ENCODE measurements at places on chromosomes 16 and 17. TPM values are rescaled to one million over a fixed set of nuclear protein-coding genes. Genes with fewer than 3 reads are reported as not detected.

DNA sequence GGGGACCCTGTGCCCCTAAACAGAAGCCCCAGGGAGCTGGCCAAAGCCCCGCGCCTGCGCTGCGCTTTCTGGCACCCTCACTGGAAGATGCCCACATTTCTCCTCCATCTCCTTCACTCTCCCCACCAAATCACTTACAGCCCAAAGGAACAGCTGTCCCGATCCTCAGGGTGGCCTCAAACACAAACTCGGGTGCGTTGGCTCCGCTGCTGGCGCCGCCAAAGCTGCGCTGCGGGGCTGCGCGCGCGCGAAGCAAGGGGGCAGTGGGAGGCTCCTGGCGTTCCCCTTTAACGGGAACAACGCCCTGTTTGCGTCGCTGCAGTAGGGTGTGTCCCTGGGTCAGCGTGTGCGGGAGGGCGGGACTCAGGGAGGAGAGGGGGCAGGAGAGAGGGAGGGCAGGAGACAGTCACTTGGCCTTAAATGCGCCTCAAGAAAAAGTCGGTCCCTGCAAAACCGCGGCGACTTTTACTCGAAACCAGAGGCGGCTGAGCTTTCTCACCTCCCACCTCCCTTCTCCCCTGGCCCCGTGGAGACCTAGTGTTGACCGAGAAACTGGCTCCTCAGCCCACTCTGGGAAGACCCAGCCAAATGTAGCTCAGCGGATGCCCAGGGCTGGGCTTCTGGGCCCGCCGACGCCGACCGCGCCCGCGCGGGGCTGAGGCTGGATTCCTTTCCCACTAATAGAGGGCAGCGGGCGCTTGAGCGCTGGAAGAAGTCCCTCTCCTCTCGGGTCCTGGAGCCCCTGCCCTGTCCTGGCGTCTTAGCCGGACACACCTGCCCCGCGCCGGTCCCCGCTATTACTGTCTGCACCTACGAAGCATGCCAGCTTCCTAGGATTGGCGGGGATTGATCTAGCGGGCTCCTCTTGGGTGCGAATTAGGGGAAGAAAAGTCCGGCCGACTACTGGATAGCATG lies 2.6 kb downstream of the PMP22 start:
- DNase-seq = peak; percentile 80

DNA sequence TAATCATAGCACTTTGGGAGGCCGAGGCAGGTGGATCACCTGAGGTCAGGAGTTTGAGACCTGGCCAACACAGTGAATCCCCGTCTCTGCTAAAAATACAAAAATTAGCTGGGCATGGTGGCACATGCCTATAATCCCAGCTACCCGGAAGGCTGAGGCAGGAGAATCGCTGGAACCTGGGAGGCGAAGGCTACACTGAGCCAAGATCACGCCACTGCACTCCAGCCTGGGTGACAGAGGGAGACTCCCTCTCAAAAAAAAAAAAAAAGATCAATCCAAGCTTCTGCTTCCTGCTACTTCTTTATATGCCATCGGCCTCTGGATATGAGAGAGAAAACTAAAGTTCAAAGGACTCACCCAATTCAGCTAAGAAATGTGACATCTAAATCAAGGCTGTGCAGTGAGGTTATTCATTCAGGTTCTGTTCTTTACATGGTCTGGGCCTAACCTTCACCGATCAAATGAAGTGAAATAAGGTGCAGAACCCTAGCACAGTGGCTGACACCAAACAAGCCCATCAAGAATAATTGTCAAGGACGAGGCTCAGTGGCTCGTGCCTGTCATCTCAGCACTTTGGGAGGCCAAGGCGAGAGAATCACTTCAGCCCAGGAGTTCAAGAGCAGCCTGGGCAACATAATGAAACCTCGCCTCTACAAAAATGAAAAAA lies 25.6 kb downstream of the ZP2 start:
- no peak for DNase-seq

DNA sequence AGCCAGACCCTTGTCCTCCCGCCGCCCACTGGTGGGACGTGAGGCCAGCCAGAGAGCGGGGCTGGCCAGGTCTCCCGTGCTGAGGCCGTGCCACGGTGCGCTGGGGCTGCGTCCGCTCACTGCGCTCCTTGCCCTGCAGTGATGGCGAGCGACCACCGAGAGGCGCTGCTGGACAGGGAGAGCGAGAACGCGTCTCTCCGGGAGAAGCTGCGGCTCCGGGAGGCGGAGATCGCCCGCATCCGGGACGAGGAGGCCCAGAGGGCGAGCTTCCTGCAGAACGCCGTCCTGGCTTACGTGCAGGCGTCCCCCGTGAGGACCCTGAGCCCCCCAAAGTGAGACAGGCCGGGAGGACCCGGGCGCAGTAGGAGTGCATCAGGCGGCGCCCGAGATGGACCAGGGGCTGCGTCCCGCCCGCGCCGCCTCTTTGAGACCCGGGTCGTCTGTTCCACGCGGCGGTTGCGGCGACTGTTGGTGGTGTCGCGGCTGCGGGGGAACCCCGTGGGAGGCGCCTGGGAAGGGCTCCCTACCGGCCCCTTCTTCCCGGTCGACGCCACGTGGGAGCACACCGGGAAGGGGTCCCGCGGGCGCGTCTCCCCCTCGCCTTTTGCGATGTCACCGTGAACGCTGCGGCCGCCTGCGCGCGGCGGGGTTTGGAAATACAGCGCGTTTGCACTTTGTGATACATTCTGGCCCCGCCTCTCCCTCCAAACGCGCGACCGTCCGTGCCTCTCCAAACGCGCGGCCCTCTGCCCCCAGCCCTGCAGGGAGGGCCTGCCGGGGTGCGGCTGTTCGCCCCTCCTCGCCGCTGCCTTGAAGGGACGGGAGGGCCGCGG lies 792 bp upstream of the RAC3 start:
- peak; percentile 89 for DNase-seq

The CCDC137 gene
- total RNA-seq = 14.4 TPM

- DNase-seq = no peak
Measured at GRCh38 chr16:27389272-27389961, 12.6 kb upstream of the IL21R start.

DNA sequence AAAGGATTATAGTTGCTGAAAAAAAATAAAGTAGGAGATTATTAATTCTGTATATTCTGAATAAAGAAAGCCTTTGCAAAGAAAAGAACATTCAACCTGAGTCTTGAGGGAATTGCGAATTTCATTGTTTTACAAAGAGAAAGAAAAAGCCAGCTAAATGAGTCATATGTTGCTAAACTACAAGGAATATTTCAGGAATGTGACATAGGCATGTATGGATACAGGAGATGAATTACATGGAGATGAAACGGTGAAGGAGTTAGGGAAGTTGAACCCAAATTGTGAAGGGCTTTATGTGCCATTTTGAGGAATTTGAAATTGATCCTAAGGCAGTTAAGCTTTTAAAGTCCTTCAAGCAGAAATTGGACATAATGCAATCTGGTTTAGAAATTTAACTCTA lies 177.3 kb upstream of the RBL2 start:
- DNase-seq = no peak

DNA sequence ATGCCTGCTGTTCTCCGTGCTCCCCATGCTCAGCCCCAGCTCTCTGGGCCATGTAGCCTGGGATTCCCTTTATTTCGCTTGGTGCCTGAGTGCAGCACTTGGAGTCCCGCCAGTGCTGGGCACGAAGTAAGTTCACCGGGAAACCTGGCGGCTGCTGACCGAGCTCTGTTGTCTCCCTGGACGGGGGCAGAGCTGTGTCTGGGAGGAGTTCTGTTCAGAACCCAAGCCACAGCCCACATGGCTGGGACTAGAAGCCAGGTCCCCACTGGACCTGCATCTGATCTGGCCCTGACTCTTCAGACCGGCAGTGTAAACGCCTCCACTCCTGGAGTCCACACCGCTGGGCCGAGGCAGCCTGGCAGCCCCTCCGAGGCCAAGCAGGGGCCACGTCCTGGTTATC lies 37.5 kb upstream of the CIBAR2 start:
- DNase-seq = no peak

The DCXR gene
- 228 TPM for total RNA-seq

DNA sequence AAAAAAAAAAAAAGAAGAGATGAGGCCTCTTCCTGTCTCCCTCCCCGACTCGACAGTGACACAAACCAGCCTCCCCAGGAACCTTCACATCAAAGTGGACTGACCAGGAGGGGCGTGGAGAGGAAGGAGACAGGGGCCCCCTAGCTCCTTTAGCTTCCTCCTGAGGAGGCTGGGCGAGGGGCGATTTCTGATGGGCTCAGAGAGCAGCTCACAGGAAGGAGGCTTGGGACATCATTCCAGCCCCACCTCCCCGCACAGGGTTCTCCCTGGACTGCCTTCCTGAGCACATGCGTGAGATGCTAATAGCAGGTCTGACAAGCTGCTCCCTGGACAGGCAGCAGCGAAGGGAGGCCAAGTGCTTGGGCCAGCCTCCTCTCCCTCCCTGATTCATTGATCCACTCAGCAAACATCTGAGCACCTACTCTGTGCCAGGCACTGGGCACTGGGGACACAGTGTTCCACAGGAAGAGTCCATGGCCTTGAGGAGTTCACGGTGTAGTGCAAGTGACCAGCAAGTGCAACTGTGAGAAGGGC lies 14.4 kb upstream of the DOK4 start:
- no peak for DNase-seq

- no peak for DNase-seq
Measured at GRCh38 chr17:81039096-81039495, 4.1 kb downstream of the BAIAP2 start.

GRCh38 chr17:46150216-46150963 lies 42.8 kb downstream of the KANSL1 start:
- no peak for DNase-seq

GRCh38 chr17:17183744-17184143 lies 22.4 kb downstream of the PLD6 start:
- no peak for DNase-seq

DNA sequence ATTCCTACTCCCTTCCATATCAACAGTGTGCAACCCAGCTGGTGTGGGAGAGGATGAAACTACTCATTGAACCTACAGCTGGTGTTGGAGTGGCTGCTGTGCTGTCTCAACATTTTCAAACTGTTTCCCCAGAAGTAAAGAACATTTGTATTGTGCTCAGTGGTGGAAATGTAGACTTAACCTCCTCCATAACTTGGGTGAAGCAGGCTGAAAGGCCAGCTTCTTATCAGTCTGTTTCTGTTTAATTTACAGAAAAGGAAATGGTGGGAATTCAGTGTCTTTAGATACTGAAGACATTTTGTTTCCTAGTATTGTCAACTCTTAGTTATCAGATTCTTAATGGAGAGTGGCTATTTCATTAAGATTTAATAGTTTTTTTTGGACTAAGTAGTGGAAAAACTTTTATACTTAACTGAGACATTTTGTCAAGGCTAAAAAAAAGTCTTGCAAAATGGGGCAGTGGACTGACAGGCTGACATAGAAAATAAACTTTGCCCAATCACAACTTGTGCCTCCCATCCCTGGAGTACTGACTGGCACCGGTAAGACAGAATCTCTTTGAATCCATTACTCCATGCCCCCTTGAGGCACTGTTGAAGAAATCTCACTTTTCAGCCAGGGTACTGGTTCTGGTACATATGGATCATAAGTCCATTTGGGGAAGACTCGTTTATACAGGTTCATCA lies 12.5 kb downstream of the TSR1 start:
- DNase-seq = no peak

The TMED6 gene
- 0.32 TPM for total RNA-seq

DNA sequence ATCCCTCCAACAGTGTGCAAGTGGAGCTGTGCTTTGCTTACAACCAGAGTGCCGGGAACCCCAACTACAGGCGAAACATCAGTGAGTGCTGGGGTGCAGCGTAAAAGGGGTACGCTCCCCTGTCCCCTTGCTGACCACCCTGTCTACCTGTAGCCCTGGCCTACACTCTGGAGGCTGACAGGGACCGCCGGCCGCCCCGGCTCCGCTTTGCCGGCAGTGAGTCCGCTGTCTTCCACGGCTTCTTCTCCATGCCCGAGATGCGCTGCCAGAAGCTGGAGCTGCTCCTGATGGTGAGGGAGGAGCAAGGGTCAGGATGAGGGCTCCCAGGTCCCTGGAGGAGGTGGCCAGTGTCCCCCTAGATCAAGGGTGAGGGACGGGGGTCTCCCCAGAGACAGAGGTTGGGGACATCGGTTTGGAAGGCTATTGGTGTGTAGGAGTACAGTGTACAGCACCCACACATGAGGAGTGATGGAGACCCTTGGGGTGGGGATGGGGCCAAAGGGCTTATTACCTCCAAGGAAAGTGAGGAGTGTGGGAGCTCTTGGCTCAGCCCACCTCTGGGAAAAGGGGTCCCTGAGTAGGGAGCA lies 19.6 kb upstream of the PDK2 start:
- no peak for DNase-seq

The ANKFN1 gene
- 4.1 TPM for total RNA-seq

DNA sequence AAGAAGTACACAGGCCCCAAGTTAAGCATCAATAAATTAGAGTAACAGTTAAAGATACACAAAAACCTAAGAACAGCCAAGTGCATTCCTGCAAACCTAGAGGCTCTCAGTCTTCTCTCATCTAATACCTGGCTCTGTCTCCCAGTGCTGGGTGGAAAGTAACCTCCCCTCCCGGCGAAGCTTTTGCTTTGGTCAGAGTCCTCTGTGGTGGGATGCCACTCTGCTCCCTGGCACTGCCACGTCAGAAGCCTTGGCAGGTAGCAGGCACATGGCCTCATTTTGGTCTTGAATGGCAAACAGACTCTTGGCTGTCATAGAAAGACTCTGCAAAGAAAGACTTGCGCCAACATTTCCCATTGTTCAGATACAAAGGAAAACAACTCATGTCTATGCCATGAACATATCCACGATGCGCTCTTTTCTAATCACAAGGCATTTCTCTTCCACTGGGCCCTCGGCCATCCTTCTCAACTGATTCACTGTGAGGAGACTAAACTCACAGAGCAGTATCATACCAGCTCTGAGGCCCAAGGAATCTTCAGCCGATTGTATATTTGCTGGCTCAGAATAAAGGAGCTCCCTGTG lies 21.2 kb downstream of the MTHFSD start:
- DNase-seq = no peak

DNA sequence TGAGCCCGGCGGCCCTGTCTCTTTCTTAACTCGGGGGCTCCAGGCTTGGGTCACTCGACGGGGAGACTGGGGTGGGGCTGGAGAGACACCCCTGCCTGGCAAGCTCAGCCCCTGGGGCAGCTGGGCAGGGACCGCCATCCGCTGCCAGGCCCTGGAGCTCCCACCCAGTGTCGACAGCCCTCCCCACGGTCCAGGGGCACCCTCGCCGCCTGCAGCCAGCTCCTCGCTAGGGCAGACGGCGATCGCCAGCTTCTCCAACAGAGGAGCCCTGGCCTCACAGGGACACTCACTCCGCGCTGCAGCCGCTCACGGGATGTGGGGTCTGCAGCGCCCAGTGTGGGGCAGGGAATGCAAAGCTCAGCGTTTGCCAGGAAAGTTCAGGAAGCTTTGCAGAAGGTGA lies 16.0 kb upstream of the APRT start:
- DNase-seq = no peak

DNA sequence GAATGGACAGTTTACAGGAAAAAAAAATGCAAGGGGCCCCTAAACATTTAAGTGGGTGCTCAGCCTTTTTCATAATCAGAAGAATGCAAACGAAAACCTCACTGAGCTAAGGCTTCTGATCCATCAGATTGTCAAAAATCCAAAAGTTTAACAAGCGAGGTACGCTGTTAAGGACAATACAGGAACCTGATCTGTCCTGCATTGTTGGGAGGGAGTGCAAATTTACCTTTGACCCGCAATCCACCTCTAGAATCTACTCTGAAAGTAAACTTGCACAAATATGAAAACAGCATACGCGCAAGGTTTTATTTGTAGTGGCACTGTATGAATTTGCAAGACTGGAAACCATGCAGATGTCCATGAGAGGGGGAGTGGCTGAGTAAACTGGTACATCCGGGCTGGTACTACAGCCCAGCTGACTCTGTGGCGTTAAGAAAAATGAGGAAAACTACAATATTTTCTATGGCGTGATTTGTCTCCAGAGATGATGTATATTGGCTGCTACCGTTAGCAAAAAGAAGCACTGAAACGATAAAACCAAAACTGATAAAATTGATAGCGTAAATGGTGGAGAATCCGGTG lies 28.8 kb upstream of the ST6GALNAC1 start:
- no peak for DNase-seq

The PDE6G gene
- 1.9 TPM for total RNA-seq

Measured in breast epithelium (tissue), 4 donors.